ENCODE measurements at places on chromosomes 4 and X.
A peak's percentile ranks its signal among the peaks of the same experiment; 100 is the strongest.

- DNase-seq: peak; percentile 10
- H3K36me3 ChIP-seq: no peaks in the 10 kb centered on the region
- H3K27ac ChIP-seq: no peak overlapping the region
These were observed 49.8 kb downstream of the OSTC start for GRCh38 chr4:108700081-108700757.

DNA sequence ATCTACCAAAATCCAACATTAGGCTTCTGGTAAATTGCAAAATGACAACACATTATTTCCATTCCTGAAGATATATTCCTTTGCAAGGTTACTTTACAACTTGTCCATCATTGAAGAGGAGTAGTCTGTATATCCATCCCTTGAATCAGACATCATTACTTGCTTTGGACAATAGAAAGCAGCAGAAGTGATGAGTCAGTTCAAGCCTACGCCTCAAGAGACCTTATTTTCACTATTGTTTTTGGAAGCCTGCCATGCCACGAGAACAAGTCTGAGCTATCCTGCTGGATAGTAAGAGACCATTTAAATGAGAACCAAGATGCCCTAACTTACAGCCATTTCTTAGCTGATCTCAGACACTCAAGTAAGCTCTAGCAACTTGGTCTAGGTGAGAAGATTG, 246.0 kb upstream of the HHIP start:
- H3K27ac ChIP-seq: no peak overlapping the region
- peak; percentile 55 for DNase-seq
- H3K4me3 ChIP-seq: no peak overlapping the region
- no peaks in the 10 kb centered on the region for H3K4me1 ChIP-seq

GRCh38 chrX:152950786-152951185, 43.1 kb downstream of the PNMA5 start:
- DNase-seq: no peak
- no peaks in the 10 kb centered on the region for H3K36me3 ChIP-seq
- H3K27me3 ChIP-seq: peaks cover 1% of the 10 kb centered on the region
- H3K4me3 ChIP-seq: no peak overlapping the region

- no peak for DNase-seq
- H3K36me3 ChIP-seq: no peaks in the 10 kb centered on the region
- H3K27me3 ChIP-seq: no peaks in the 10 kb centered on the region
- H3K27ac ChIP-seq: no peak overlapping the region
- H3K4me1 ChIP-seq: no peaks in the 10 kb centered on the region
These were observed 11.8 kb upstream of the CD40LG start for GRCh38 chrX:136636121-136636520.

GRCh38 chr4:26130173-26130572, 190.6 kb upstream of the RBPJ start:
- no peaks in the 10 kb centered on the region for H3K4me1 ChIP-seq
- no peak for DNase-seq
- H3K27me3 ChIP-seq: no peaks in the 10 kb centered on the region
- H3K36me3 ChIP-seq: no peaks in the 10 kb centered on the region
- H3K4me3 ChIP-seq: no peak overlapping the region

DNA sequence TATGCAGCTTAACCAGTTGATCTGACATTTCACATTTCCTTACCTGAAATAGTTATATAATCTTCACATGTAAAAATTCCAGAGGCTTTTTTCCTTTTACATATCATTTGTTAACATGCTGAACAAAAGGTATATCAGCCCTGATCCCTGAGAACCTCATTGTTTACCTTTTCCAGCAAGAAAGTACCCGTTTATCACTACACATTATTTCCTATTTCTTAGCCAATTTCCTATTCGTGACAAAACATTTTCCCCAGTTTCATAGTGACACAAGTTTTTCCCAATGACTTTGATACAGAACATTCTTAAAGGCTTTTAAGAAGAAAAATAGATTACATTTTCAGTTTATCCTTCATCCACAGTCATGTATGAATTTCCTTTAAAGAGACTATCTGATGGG, 86.6 kb upstream of the DKK2 start:
- no peaks in the 10 kb centered on the region for H3K4me1 ChIP-seq
- H3K27me3 ChIP-seq: no peaks in the 10 kb centered on the region

GRCh38 chr4:75514949-75515612, 808 bp downstream of the THAP6 start:
- H3K27me3 ChIP-seq: no peaks in the 10 kb centered on the region
- peak overlapping the region; percentile 67 for H3K4me3 ChIP-seq
- peak overlapping the region; percentile 44 for H3K27ac ChIP-seq
- DNase-seq: no peak
- peaks cover 4% of the 10 kb centered on the region for H3K4me1 ChIP-seq

- no peaks in the 10 kb centered on the region for H3K4me1 ChIP-seq
- no peak for DNase-seq
- H3K4me3 ChIP-seq: no peak overlapping the region
- no peaks in the 10 kb centered on the region for H3K27me3 ChIP-seq
- H3K27ac ChIP-seq: no peak overlapping the region
These were observed 24.7 kb downstream of the TECRL start for GRCh38 chr4:64384237-64385203.

- no peaks in the 10 kb centered on the region for H3K36me3 ChIP-seq
- H3K4me3 ChIP-seq: no peak overlapping the region
- no peak overlapping the region for H3K27ac ChIP-seq
These were observed 157.6 kb upstream of the C1QTNF7 start for GRCh38 chr4:15270201-15270600.

DNA sequence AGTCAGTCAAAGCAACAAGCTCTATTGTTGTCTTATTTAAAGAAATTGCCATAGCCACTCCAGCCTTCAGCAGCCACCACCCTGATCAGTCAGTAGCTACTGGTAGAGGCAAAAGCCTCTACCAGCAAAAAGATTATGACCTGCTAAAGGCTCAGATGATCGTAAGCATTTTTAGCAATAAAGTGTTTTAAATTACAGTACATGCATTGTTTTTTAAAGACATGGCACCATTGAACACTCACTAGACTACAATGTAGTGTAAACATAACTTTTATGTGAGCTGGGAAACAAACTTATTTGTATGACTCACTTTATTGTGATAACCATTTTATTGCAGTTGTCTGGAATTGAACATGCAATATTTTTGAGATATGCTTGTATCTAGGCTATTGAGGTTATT, 32.3 kb upstream of the DYNLT3 start:
- no peak overlapping the region for H3K4me3 ChIP-seq
- no peaks in the 10 kb centered on the region for H3K27me3 ChIP-seq
- H3K27ac ChIP-seq: no peak overlapping the region
- H3K36me3 ChIP-seq: no peaks in the 10 kb centered on the region

DNA sequence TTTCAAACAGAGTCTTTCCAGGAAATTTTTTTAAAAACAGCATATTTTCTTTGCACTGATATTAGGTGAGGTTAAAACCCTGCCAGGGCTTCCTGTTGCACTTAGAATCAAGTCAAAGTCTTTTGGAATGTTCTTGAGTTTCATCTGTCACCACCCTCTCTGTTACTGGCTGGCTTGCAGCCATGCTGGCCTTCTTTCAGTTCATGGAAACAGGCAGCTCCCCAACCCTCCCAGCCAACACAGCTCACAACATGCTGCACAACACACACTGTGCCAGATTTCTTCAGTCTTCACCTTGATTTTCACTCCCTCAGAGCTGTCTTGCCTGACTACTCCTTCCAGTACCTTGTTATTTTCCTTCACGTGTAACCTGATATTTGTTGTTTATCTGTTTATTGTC, 129.5 kb downstream of the KCNIP4 start:
- no peak overlapping the region for H3K27ac ChIP-seq
- H3K4me1 ChIP-seq: no peaks in the 10 kb centered on the region
- no peak overlapping the region for H3K4me3 ChIP-seq
- no peaks in the 10 kb centered on the region for H3K27me3 ChIP-seq
- H3K36me3 ChIP-seq: no peaks in the 10 kb centered on the region

- H3K27me3 ChIP-seq: peaks cover 9% of the 10 kb centered on the region
- peak overlapping the region; percentile 76 for H3K4me3 ChIP-seq
- no peak for DNase-seq
- H3K36me3 ChIP-seq: peaks cover 6% of the 10 kb centered on the region
These were observed 959 bp upstream of the REST start for GRCh38 chr4:56906489-56907393.

GRCh38 chr4:77094496-77094895, 18.7 kb upstream of the CCNI start:
- H3K27ac ChIP-seq: no peak overlapping the region
- H3K4me3 ChIP-seq: no peak overlapping the region
- no peaks in the 10 kb centered on the region for H3K36me3 ChIP-seq
- no peaks in the 10 kb centered on the region for H3K4me1 ChIP-seq
- DNase-seq: no peak
- H3K27me3 ChIP-seq: no peaks in the 10 kb centered on the region

- H3K4me3 ChIP-seq: no peak overlapping the region
- H3K36me3 ChIP-seq: no peaks in the 10 kb centered on the region
- no peak for DNase-seq
- no peaks in the 10 kb centered on the region for H3K27me3 ChIP-seq
- no peaks in the 10 kb centered on the region for H3K4me1 ChIP-seq
These were observed 102.7 kb downstream of the GRID2 start for GRCh38 chr4:92406488-92406887.

DNA sequence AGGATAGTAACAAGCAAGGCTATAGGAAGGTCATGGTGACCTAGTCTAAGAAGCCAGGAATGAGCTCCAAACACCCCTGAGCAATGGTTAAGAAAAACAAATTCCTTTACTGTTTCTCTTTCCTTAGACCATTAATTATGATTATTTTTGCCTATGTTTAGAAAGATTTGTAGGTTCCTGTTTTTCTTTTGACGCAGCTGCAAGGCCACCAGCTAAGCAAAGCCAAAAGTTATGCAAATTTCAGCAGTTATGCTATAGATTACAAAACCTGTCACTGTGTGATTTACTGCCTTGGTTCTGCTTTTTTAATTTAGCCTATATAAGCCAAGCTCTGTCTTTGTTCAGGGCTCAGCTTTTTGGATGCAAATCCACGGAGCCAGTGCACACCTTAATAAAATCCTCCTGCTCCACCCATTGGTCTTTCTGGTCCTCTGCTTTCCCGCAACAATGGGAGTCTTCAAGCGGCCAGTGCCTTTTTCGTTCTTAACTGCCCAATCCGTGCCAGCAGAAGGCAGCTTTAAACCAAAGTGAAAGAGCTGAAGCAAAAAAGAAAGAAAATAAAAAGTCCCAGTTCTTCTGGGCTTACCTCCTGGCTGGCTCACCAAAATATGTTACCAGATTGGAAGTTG, 1.4 kb upstream of the CEP135 start:
- DNase-seq: peak; percentile 36
- peak overlapping the region; percentile 99 for H3K27ac ChIP-seq
- H3K27me3 ChIP-seq: no peaks in the 10 kb centered on the region
- H3K36me3 ChIP-seq: no peaks in the 10 kb centered on the region

GRCh38 chr4:53067125-53067802, 205.1 kb downstream of the RASL11B start:
- no peaks in the 10 kb centered on the region for H3K36me3 ChIP-seq
- H3K27ac ChIP-seq: no peak overlapping the region
- DNase-seq: no peak

GRCh38 chr4:73109493-73109892, 40.0 kb upstream of the COX18 start:
- H3K4me3 ChIP-seq: no peak overlapping the region
- H3K27ac ChIP-seq: no peak overlapping the region
- DNase-seq: no peak
- H3K4me1 ChIP-seq: no peaks in the 10 kb centered on the region

- H3K27me3 ChIP-seq: no peaks in the 10 kb centered on the region
- H3K4me3 ChIP-seq: no peak overlapping the region
- DNase-seq: no peak
- no peaks in the 10 kb centered on the region for H3K36me3 ChIP-seq
- peak overlapping the region; percentile 74 for H3K27ac ChIP-seq
These were observed 71.3 kb upstream of the PGRMC2 start for GRCh38 chr4:128358913-128359279.

DNA sequence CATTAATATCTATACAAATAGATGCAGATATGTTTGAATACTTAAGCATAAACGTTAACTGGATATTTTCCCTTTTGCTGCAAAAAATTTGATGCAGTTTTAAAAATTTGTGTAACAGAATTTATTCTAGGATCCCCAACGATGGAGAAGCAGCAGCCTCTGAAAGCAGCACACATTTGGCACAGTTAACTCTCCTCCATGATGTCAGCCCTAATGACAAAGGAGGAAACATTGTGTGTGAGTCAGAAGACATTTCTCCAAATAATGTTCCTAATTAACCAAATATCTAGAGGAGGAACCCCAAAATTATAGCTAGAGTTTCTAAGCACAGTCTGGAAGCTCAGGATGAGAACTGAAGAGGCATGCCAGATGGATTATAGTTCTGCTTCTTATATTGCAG, 281.9 kb upstream of the MAD2L1 start:
- H3K4me3 ChIP-seq: no peak overlapping the region
- H3K4me1 ChIP-seq: no peaks in the 10 kb centered on the region
- no peak for DNase-seq
- H3K27me3 ChIP-seq: no peaks in the 10 kb centered on the region
- no peak overlapping the region for H3K27ac ChIP-seq

DNA sequence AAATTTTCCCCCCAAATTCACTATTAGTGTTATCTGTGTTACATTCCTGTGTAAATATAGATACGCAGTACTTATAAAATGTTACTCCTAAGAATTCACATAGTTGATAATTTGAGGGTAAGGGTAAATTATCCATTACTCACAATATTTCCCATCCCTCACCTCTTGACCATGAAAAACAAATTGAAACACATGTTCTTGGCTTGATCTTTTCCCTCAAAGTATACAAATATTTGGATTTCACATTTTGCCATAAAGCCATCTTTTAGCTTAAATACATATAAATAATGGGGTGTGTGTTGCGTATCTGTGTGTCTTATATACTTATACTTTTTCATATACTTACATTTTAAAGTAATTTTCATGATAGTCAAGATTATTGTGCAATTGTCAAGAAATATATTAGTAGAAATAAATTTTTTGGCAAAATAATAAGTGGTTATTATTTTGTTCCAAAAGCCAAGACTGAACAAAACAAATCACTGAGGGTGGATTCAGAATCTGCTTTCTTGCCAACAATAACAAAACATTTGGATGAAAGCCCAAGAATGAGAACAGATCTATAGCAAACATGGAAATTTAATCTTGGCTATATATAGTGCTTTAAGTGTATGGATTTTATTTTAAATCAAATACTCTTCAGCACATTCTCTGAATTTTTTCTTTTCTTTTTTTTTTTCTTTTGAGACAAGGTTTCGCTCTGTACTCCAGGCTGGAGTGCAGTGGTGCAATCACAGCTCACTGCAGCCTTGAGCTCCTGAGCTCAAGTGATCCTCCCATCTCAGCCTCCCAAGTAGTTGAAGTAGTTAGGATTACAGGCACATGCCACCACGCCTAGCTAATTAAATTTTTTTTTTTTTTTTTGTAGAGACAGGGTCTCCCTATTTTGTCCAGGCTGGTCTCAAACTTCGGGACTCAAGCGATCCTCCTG, 48.5 kb upstream of the PRSS48 start:
- peak; percentile 28 for DNase-seq
- no peak overlapping the region for H3K27ac ChIP-seq
- no peaks in the 10 kb centered on the region for H3K36me3 ChIP-seq
- H3K27me3 ChIP-seq: no peaks in the 10 kb centered on the region
- peaks cover 4% of the 10 kb centered on the region for H3K4me1 ChIP-seq
- H3K4me3 ChIP-seq: no peak overlapping the region

- no peaks in the 10 kb centered on the region for H3K4me1 ChIP-seq
- H3K4me3 ChIP-seq: no peak overlapping the region
- H3K27ac ChIP-seq: no peak overlapping the region
- DNase-seq: no peak
These were observed 220.3 kb downstream of the ADAMTS3 start for GRCh38 chr4:72348701-72349100.
